Mesothelial cell of epicardium (in vitro differentiated cells): ENCODE measurements at places on chromosomes 2 and 18. TPM values are rescaled to one million over a fixed set of nuclear protein-coding genes. Genes with fewer than 3 reads are reported as not detected.
A peak's percentile ranks its signal among the peaks of the same experiment; 100 is the strongest.

NTSR2 gene
- not detected in 3 replicates for total RNA-seq

TNFAIP6 gene
- total RNA-seq = 0.93 to 1.7 TPM (median 1.2 TPM) in 3 replicates

CXCR1 gene
- not detected in 3 replicates for total RNA-seq

ZAP70 gene
- 1.9 to 3.1 TPM (median 2.3 TPM) in 3 replicates for total RNA-seq

MFSD2B gene
- 0.16 to 0.84 TPM (median 0.31 TPM) in 3 replicates for total RNA-seq

NAPG gene
- total RNA-seq = 24.0 to 27.2 TPM (median 26.1 TPM) in 3 replicates

KCNK3 gene
- 6.3 to 6.9 TPM (median 6.6 TPM) in 3 replicates for total RNA-seq

ANKRD62 gene
- total RNA-seq = not detected in 3 replicates

ADGRF3 gene
- 0.20 to 0.83 TPM (median 0.22 TPM) in 3 replicates for total RNA-seq

DNA sequence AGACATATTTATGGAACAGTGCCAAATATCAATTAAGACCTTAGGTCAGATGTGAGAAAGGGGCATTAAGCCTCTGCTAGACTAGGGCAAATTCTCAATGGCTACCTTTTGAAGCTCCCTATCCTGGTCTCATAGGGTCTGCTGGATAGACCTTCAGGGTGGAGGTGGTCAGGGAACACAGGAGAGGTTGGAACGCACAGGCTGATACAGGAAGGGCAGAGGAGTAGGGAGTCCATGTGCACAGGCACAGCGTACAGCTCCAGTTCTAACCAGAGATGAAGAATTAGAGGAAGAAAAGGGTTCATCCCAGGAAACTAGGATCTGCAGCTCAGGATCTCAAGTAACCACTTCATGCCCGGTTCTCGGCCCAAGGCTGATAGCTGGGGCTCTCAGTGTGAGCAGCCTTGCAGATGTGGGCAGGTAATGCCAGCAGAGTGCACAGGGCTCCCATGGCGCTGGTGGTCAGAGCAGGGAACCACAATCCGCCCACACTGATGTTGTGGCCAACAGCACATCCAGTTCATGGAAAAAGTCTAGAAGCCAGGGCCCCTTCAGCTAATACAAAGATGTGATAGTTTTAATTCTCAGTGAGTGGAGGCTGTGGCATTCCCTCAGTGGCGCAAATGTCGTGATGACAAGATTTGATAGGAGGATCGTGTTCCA is 3.4 kb upstream of the EVA1A start:
- no peak for DNase-seq

DNA sequence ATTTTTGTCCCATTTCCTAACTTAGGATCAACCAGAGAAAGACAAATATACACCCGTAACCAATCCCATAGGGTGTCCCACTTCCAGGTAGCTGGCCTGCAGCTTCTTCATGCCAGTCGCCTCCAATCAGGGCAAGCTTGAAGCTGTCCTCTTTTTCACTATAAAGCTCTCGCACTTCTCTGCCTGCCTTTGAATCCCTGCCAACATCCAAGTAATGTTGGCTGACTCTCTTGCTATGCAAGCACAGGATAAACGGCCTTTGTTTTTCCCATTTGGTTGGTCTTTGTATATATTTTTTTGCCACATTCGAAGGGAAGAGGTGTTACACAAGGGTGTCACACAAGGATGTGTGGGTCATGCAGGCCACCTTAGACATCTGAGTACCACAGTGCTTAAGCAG is 388.8 kb downstream of the CBLN2 start:
- no peak for DNase-seq

DNA sequence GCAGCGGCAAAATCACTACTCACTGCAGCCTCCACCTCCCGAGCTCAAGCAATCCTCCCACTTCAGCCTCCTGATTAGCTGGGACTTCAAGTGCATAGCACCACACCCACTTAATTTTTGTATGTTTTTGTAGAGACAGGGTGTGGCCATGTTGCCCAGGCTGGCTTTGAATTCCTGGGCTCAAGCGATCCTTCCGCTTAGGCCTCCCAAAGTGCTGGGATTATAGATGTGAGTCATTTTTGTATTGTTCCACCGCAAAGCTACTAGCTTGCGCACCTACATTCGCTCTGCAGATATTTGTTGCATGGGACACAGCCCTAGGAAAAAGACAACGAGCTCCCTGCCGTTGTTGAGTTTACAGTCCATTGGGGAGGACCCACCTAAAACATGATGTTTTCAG is 173.5 kb upstream of the AGAP1 start:
- DNase-seq = no peak

- no peak for DNase-seq
These were observed 115.8 kb upstream of the CWC22 start for GRCh38 chr2:180122874-180123273.

- no peak for DNase-seq
These were observed 176.4 kb upstream of the TCF4 start for GRCh38 chr18:55764386-55764785.

- no peak for DNase-seq
These were observed 412.1 kb upstream of the TRIB2 start for GRCh38 chr2:12304564-12305171.

GRCh38 chr2:2716771-2717170 is 385.7 kb upstream of the MYT1L start:
- no peak for DNase-seq

GRCh38 chr2:76019128-76019527 is 308.4 kb upstream of the GCFC2 start:
- DNase-seq = no peak

DNA sequence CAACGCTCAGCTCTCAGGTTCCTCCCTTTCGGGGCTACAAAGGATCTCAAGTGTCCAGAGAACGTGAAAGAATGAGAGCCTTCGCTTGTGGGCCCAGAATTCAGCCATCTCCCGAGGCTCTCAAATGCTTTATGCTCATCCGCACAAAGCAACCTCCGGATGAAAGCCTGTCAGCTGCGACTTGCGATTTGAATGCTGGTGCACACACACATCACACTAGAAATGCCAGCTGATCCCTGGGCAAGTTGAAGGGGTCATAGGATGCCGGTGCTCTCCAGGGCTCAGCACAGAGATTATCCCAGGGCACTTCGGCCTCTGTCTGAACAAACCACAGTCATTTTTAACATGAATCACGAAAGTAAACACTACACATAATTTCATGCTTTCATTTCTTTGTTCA is 141.8 kb upstream of the MYT1L start:
- DNase-seq = no peak

- DNase-seq = no peak
These were observed 931.0 kb downstream of the EPHA4 start for GRCh38 chr2:220641137-220641536.

DNA sequence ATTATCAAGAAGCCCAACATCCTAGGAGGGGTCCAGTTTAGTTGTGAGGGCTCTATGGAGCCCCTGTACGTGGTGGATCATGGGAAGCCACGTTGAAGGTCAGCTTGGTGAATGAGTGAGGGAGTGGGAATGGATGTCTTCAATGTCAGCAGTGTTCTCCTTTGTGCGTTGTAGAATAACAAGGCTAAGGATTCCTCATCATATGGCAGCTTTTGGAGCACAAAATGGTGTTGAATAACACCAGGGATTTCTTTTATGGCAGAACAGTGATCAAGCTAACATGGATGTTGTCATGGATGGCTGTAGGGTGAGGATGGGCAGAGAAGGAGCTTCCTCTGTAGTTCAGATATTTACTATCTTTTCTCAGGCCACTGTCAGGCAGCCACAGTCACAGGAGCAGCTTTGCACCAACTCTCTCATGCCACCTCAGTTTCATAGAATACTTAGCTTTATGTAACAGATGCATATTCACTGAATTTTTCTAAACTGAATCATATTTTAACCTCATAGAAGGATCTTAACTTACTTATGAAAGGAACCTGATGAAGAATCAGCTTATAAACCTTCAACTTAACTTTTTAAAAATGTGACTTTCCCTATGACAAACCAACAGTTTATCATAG is 284.5 kb upstream of the EPAS1 start:
- no peak for DNase-seq

DNA sequence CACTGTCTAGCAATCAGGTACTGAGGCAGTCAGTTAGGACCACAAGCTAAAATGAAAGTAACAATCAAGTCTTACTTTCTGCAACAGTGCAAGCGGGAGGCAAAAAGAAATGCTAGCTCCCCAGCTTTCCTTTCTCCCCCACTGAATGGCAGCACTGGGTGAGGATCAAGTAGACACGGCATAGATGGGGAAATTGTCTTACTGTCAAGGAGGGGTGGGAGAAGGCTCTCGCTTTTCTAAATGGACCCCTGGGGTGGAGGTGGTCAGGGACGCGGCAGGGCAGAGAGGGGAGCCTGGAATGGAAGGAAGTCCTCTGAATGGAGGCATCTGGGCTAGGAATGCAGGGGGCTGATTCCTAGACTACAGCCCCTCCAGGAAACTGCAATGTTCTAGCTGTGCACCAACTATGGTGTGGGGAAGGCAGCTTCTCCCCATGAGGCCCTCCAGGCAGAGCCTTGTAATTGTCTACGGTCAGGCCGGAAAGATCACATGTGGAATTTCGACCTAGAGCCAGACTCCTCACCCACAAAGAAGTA is 24.3 kb downstream of the METTL8 start:
- DNase-seq = no peak

- no peak for DNase-seq
These were observed 853 bp upstream of the OSBPL6 start for GRCh38 chr2:178193496-178193822.

GRCh38 chr18:56927786-56928185 is 219.1 kb upstream of the BOD1L2 start:
- no peak for DNase-seq

DNA sequence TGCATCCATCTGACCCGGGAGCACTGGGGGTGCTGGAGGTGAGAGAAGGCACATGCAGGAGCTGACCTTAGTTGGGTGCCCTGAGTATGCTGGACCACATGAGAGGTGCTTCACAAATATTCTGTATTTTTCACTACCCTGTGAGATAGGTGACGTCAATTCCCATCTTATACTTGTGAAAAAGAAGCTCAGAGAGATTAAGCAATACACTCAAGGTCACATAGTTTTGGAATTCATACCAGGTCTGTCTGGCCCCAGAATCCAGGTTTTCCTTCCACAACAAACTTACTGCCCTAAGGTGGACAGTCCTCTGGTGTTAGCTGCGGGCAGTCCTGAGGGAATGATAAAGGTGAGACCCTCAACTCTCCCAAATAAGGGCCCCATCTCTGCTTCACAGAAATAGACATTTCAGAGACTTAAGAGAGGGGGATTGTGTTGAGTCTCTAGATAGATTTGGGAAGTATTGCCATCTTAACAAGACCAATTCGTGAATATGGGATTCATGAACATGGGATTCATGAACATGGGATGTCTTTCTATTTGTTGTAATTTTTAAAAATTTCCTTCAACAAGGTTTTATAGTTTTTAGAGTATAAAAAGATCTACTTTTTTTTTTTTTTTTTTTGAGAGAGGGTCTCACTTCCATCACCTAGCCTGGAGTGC is 64.0 kb upstream of the SMAD7 start:
- DNase-seq = peak; percentile 6

DNA sequence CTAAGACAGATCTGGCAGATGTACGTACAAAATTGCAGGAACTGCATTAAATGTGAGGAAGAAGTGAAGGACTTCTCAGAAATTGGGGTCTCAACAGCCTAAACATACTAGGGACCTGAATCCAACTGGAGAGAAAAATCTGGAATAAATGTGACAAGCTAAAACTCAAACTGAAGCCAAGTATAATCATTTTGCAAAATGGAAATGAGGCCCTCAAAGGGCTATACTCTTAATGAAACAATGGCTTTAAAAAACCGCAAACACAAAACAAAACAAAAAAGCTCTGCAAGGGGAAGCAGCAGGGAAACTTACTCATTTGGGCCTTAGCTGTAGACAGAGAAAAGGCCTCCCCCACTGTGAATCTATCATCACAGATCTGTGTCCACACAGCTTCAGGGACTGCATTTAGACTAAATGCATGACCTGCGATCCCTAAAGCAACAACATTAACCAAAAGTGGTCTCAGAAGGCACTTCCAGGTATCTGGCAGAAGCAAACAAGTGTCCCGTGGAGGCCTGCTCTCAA is 63.2 kb downstream of the CCBE1 start:
- DNase-seq = no peak
